ENCODE measurements at places on chromosomes 3 and 15.

DNA sequence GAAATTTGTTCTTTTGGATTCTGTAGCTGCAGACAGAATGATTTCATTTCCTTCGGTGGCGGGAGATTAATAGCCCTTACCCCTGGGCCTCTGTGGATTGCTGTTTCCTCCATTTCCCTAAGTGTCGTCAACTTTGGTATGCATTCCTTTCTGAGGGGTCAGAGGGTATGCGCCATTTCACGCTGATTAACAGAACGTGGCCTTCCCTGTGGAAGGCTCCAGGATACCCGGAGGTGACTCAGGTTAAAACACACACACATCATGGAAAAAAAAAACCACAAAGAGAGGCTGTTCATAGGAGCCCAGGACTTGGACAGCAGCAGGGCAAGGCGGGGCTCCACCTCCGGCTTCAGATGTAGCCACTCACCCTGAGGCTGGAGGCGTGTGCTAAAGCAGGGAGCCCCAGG, 51.9 kb downstream of the EPHB1 start:
- DNase-seq = peak; percentile 56

DNA sequence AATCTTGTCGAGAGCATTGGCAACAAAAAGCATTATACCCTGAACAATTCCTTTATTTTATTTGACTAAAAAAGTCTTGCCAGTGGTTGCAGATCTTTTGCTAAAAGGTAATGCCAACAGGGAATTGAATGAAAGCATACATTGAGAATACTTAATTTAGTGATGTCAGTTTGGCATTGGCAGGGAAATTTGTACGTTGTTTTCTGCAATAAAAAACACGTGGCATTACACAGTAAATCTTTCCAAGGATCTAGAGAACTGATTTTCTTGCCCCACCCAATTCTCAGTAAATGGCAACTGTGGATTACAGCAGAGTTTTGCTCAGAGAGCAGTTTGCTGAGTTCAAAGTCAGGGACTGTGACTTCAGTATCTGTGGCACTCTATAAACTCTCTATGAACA, 38.3 kb upstream of the IGSF10 start:
- DNase-seq = no peak

GRCh38 chr3:100880845-100881244, 112.4 kb downstream of the ABI3BP start:
- DNase-seq = no peak

DNA sequence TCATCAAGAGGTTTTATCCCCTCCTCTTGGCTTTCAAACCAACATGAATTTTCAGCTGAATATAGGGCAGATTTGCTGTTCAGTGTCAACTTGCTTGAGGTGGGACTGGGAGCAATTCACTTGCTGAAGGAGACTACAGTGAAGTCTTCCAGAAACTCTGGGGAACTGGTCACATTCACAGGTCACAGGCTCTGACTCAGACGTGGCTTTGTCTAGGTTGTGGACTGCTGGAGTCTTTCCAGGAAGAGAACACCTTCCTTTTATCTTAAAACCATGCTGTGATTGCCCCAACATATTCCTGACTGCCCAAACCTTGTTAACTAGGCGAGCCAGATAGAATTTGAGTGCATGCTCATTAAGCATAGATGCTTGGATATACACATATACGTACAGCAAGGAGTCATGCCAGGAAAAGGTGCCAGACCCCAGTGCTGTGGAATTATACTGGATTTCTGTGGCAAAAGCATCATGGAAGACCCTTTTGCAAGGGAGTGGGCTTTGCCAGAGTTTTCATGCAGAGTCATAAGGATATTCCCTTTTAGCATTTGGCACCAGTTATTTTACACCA, 399.1 kb upstream of the TBL1XR1 start:
- no peak for DNase-seq

GRCh38 chr3:185630182-185630622, 44.1 kb downstream of the SENP2 start:
- no peak for DNase-seq

- no peak for DNase-seq
Measured at GRCh38 chr15:62346168-62346567, 181.1 kb upstream of the C2CD4B start.

DNA sequence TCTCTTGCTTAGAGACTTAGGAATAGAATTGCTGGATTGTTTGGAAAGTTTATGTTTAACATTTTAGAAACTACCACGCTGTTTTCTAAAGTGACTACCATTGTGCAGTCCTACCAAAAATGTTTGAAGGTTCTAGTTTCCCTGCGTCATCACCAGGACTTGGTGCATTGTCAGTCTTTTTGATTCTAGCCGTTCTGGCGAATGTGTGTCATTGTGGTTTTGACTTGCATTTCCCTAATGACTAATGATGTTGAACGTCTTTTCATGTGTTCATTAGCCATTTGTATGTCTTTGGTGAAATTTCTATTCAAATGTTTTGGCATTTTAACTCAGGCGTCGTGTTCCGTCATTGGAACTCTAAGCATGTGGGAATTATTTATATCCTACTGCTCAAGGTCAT, 58.0 kb downstream of the CHD2 start:
- no peak for DNase-seq

- DNase-seq = no peak
Measured at GRCh38 chr3:7766530-7766929, 735.1 kb upstream of the LMCD1 start.

DNA sequence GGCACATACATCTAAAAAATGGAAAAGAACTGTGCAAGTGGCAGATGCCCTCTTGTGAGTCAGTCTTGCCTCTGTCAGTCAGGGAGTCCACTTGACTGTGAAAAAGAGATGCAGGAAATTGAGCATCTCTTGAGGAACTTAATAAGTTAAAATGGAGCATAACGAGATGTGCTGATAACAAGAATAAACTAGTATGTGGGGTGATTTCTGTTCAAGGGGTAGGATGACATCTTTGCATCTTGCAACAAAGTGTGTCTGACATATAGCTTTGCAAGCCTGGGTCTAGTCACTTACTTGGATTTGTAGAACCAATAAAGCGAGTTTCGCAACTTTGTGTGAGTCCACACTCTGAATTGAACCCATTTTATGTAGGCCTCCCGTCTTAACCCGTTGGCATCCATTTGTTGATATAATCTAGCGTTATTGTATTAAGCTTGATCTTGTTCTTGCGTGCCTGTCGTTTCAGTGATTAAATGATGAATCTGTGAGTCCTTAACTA, 2.2 kb downstream of the USP3 start:
- DNase-seq = no peak

- DNase-seq = no peak
Measured at GRCh38 chr3:149806171-149806778, 6.7 kb upstream of the RNF13 start.

DNA sequence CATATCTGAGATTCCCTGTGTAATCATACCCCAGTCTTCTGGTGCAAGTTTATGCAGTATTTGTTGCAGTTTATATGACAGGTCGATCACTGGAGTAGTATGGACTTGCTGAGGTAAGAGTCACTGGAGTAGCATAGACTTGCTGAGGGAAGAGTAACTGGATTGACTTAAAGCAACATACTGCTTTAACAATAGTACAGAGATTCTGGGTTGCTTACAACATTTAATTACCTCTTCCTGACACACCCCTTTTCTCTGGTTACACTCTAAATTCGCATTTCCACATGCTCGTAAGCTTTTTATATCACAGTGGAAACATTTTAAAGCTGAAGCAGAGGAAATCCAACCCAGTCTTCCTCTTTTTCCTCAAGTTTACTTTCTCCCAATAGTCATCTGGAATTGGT, 11.8 kb downstream of the AAGAB start:
- no peak for DNase-seq

DNA sequence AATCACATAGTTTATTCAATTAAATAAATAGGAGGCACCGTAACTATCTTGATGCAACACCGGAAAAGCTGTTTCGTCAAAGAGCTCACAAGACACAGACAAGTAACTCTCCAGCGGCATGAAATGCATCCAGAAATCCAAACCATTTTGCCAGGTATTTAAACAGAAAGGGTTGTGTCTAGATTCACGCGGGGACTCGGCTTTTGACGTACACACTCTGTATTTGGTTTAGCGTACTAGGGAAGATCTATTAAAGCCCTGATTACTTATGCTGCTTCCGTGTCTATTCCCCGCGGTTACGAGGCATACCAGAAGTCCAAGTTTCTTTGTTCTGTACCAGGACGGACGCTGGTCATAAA, 718 bp downstream of the BNIP2 start:
- no peak for DNase-seq

DNA sequence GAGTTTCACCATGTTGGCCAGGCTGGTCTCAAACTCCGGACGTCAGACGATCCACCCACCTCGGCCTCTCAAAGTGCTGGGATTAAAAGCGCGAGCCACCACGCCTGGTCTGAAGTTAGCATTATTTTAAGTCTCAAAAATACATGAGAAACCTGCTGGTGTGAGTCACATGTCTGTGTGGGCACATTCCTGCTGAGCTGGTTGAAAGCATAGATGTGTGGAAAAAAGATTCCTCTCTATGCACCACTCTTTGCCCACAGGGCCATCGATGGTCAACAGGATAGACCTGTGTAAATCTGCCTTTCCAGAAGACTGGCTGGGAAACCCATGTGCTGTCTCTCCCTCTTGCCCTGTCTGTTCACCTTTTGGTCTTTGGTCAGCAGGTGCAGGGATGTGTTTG, 63.5 kb downstream of the CHRD start:
- no peak for DNase-seq

GRCh38 chr3:126057501-126057819, 26.5 kb downstream of the SLC41A3 start:
- no peak for DNase-seq

DNA sequence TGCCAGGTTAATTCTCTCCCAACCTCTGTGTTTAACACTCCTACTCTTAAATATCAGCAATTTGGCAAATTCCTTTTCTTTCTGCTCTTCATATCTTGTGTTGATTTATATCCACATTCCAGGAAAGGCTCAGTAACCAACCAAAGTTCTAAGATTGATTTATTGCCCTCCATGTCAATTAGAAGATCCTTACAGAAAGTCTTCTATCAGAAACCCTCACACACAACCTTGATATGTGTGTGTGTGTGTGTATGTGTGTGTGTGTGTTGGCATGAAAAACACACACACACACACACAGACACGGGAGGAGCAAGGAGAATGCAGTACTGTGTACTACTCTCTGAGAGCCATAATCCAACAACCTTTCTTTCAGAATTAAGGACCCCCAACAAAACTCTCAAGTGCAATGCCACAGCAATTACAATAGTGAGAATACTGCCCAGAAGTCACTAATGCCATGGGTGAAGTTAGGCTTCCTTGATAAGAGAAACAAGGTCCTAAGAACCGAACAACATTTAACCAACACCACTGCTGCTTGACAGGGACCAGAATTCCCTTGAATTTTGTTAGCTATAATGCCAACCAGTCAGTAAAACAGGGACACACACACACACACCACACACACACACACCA, 1.1 kb downstream of the LSAMP start:
- no peak for DNase-seq

DNA sequence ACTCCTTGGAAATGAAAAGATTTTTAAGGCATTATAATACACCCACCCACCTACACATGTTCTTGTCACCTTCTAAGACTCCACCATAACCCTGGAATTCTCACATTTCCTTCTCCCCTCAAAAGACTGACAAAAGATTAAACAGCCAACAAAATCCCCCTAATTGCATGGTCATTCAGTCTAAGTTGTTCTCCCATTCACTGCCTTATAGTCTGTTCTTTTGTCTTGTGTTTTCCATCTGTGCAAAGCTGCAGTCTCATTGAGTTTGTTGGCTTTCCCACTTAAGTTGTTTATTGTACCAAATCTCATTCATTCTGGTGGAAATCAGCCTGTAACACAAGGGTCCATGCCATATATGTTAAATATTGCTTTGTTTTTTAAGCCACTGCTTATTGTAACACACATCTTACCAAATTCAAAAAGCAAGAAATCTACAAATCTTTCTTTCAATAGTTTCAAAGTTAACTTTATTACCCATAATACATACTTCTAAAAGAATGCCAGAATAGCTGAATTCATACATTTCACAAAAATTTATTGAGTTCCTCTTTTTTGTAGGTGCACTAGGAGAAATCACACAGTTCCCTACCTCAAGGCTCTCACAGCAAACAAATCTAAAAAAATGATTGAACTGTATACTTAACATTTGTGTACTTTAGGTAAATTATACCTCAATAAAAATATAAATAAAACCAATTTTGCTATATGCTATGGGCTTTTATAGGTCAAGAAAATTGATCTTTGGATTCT, 2.4 kb upstream of the RCN2 start:
- no peak for DNase-seq

- DNase-seq = no peak
Measured at GRCh38 chr3:197584733-197585132, 29.0 kb upstream of the BDH1 start.

DNA sequence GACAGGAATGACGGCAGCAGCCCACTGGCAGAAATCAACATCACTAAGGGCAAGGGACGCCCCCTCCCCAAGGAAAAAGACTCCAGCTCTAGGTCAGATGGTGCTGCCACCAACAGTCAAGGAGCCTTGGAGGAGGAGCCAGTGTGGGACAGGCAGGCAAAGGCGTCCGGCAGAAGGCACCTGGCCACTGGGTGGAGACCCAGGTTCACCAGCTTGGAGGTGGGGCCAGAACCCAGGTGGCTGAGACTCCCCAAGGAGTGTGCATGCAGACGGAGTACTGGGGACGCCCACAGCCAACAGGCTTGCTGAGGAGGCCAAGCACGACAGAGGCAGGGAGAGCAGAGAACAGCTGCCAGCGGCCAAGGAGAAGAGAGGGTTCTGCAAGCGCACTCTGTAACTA, 35.2 kb downstream of the PTPN23 start:
- no peak for DNase-seq

- no peak for DNase-seq
Measured at GRCh38 chr3:25783661-25784512, 644 bp upstream of the NGLY1 start.

DNA sequence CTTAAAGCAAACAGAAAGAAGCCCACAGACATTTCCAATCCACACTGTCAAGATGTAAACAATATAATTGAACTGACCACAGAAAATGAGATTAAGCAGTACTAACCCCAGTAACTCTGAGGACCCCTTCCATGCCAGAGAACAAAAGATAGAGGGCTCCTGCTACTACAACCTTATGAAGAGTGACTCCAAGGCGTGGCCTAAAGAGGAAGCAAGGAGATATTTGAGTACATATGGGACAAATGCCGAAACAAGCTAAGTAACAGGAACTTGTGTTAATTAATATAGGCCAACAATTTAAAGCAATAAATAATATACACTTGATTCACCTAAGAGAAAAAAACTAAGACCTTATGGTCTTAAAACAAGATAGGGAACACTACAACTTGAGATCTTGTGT, 25.0 kb upstream of the VPS39 start:
- DNase-seq = no peak

GRCh38 chr3:160150066-160150465, 75.2 kb upstream of the C3orf80 start:
- no peak for DNase-seq

- no peak for DNase-seq
Measured at GRCh38 chr3:51581524-51581923, 43.0 kb downstream of the RAD54L2 start.

DNA sequence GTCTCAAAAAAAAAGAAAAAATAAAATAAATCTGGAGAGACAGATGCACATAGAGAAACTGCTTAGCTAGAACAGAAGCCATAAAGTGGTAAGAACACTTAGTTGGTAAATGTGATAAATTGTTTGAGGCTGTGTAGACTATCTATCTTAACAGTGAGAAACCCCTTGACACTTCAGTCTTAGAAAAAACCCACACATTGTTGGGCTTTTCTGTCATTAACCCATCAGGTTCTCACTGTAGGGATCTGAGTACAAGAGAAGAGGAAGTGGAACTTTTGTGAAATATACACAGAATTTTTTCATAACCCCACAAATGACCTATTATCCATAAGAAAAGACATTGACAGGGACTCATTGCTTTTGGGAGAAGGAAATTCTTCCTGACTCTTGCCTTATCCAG, 24.4 kb downstream of the TP63 start:
- DNase-seq = no peak
